Fibroblast of the conjunctiva (primary cell): ENCODE measurements at places on chromosomes 5 and 9.
A peak's percentile ranks its signal among the peaks of the same experiment; 100 is the strongest.

- DNase-seq: no peak
These were observed 24.2 kb downstream of the ABO start for GRCh38 chr9:133250741-133251170.

DNA sequence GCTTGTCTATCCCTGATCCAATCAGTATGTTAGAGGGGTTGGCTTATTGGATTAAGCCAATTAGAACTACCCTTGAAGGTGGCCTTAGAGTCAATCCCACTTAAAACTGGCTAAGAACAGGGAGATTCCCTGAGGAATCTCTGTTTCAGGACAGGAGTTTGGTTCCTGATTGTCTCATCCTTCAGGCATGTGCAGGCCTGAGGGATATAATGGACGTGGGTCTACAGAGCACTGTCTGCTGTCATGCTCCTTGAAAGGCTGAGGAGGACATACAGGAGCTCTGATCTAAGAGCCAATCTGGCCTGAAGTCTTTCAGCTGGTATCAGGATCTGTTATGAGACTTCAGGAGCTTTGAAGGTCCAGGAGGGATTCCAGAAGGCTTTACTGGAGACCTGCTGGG, 36.2 kb upstream of the PRXL2C start:
- no peak for DNase-seq

GRCh38 chr9:127825319-127826051, 22.8 kb downstream of the FPGS start:
- DNase-seq: no peak

DNA sequence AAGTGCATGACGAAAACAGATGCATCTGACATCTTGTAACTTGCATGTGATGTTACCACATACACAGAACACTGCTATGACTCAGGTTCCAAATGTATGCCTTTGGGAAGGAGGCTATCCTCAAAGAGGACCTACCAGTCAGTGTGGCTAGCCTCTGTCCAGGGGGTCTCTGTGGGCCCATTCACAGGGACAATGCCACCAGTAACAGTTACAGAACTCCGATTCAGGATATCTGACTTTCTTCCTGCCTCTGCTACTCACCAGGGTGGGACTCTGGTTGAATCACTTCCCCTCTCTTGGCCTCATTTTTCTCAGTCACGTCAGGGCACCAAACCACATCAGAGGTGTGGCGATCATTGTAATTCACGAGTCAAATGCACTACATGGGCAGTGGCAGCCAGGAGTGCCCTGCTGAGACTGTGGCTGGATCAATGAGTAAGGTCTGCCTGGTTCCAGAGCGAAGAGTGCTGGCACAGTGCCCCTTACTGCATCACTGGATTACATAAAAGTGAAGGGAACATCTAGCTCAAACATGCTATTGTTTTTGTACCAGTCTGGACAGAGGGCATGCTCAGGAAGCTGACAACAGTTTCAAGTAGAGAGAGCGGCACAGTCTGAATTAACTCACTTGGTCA, 13.2 kb downstream of the ATOX1 start:
- peak; percentile 40 for DNase-seq

DNA sequence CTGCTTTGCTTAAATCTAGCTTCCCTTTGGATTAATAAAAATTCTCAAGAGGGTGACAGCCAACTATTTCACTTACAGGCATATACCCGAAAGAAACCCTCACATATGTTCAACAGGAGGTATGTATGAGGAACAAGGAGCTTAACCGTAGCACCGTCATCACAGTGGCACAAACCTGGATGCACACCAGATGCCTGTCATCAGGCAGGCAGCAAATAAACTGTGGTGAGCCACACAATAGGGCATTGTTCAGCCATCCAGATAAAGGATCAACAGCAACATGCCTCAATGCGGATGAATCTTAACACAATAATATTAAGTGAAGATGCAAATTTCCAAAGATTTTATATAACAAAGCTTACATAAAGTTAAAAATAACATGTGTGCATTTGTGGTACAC, 5.5 kb upstream of the TNFSF15 start:
- DNase-seq: no peak

- no peak for DNase-seq
These were observed 77.1 kb upstream of the SUSD1 start for GRCh38 chr9:112252194-112252593.

GRCh38 chr5:126976520-126977172, 53.7 kb downstream of the MARCHF3 start:
- no peak for DNase-seq

DNA sequence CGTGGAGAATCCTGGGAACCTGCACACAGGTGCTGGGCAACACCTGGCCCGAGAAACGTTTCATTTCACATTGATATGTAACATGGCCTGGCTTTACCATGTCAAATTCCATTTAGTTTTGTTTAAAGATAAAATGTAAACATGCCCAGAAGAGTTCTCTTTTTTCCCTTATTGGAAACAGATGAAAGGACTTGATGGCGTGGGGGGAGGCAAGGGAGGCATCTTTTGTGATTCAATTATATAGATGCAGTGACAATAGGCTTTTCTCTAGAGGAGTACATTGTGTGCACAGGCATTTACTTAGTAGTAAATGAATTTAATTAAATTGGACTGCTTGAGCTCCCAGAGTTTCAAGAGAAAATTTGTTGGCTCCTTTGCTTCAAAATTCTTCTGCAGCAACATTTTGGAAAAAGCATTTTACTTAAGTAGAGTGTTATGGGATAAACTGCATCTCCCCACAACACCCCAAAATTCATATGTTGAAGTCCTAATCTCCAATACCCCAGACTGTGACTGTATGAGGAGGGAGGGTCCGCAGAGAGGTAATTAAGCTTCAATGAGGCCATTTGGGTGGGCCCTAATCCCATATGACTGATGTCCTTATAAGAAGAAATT, 254.3 kb upstream of the NFIL3 start:
- DNase-seq: no peak
